Smooth muscle cell of bladder (primary cell): ENCODE measurements at places on chromosomes 13 and 19. TPM values are rescaled to one million over a fixed set of nuclear protein-coding genes. Genes with fewer than 3 reads are reported as not detected.

CEACAM3 gene
- total RNA-seq: not detected in 2 replicates

NEK5 gene
- total RNA-seq: 0.28 and 0.83 TPM in 2 replicates

PNMA8C gene
- 0.09 and 0.14 TPM in 2 replicates for total RNA-seq

LRG1 gene
- not detected in 2 replicates for total RNA-seq

ZNF708 gene
- total RNA-seq: 3.2 and 3.8 TPM in 2 replicates

ZBTB7A gene
- total RNA-seq: 8.5 and 13.2 TPM in 2 replicates

ZNF793 gene
- total RNA-seq: 1.1 and 1.8 TPM in 2 replicates

KLK15 gene
- total RNA-seq: not detected in 2 replicates

ZNF528 gene
- total RNA-seq: 23.9 and 29.4 TPM in 2 replicates

RNF113B gene
- not detected in 2 replicates for total RNA-seq

GRIK5 gene
- not detected in 2 replicates for total RNA-seq

ZBTB32 gene
- total RNA-seq: not detected in 2 replicates

ZNF763 gene
- total RNA-seq: 1.3 and 2.3 TPM in 2 replicates

SULT2A1 gene
- 0.09 TPM in 1 of 2 replicates, not detected in the other for total RNA-seq
